ENCODE measurements at places on chromosomes 1 and 21.

- DNase-seq = no peak
Measured at GRCh38 chr1:7576946-7577657, 194.0 kb upstream of the VAMP3 start.

DNA sequence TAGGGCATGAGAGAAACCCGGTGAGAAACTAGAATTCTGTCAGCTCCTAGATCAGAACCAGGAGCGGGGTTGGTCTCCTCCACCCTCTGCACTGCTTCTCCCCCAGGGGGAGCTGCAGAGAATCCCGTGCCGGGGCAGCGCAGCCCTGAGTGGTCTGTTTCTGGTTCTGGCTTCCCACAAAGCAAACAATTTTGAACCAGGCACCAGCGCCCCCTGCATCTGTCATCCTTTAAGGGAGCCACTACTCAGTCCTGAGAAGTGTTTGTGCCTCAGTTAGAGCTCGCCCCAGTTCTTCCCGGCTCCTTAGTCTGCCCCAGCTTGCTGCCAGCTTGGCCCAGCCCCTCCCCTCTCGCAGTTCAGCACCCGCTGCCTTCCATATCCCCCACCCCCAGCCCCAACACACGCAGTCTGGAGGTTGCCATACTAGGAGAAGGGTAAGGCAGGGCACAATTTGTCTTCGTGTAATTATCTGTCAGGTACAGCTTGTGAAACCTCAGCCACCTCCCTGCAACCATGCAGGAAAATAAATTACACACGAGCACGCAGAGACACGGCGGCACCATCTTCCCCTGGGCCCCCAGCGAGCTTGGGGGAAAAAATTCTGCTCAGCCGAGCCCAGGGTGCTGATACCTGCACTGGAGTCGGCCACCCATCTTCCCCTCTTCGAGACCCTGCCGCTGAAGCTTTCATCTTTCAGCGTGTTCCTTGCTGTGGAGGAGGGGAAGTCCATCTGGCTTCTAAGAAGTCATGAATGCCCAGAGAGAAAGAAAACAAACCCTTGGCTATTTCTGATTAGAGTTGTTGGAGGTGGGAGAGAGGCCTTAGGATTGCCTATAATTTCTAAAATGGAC, 62.6 kb upstream of the CD1D start:
- DNase-seq = peak; percentile 50

- no peak for DNase-seq
Measured at GRCh38 chr1:172394141-172394751, 26.2 kb upstream of the C1orf105 start.

DNA sequence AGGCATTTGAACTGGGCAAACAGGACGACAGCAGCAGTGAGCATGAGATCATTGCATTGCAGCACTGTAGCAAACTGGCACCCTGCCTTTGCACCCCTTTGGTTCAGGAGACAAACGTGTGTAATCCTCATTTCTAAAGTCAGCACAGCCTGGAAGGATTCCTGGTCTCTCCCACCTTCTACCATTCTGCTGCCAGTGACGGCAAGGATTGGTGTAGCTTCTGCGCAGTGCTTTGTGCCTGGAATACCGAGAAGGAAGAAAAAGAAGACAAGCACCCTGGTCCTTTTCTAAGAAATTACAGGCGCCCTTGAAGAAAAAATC, 805.3 kb downstream of the USP25 start:
- peak; percentile 87 for DNase-seq

DNA sequence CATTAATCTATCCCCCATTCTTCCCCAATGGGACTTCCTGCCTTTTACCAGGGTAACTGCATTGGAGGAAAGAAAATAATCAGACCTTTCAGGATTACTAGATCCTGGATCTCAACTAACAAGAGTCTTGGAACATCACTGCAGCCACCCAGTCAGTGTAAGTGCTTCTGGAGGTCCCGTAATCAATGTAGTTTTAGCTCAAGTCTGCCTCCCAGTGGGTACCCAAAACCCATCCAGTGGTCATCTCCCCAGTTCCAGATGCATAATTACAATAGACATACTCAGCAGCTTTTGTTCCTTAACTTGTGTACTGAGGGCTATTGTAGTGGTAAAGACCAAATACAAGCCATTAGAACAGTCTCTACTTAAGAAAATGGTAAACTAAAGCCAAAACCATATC, 319.1 kb downstream of the GPATCH2 start:
- DNase-seq = no peak

DNA sequence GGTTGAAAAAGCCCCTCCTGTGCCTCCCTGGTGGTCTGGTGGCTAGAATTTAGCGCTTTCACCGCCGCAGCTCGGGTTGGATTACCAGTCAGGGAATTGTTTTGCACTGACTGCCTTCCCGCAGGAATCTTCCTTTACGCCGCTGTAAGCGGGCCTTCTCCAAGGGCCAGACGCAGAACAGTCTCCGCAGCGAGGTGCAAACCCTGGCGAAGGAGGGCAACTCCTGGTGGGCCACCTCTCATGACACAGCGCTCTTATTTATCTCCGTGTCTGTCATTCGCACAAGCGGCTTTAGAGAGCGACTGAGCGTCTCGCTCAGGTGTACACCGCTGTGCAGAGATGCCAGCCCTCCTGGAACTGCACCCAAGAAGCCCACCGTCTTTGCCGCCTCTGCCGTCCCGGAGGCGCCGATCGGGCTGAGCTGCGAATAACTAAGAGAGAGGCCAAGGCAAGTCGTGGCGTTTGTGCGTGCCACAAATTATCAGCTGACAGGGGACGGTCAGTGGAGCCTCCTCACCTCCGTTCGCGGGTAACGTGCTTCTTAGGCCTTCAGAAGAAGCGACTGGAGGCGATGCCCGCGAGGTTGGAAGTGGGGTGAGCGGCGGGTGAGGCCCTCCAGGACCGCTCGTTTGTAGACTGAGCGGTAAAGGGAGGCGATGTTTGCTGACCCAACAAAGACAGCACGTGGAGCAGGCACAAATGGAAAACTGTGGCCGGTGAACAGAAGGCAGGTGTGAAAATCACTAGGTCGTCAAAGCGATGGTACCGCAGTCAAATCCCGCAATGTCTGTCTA, 93.5 kb downstream of the PRKAB2 start:
- DNase-seq = no peak

- peak; percentile 85 for DNase-seq
Measured at GRCh38 chr1:180586671-180587155, 27.9 kb downstream of the OVAAL start.

DNA sequence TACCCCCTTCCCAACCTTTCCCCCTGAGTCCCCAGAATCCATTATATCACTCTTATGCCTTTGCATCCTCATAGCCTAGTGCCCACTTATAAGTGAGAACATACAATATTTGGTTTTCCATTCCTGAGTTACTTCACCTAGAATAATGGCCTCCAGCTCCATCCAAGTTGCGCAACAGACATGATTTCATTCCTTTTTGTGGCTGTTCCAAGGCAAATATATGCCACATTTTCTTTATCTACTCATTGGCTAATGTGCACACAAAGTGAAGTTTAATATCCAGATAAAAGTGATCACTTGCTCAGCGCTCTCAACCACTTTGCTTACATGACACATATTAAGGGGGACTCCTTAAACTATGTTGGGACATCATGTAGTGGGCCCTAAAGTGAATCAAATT, 72.4 kb upstream of the TIAM1 start:
- DNase-seq = no peak

DNA sequence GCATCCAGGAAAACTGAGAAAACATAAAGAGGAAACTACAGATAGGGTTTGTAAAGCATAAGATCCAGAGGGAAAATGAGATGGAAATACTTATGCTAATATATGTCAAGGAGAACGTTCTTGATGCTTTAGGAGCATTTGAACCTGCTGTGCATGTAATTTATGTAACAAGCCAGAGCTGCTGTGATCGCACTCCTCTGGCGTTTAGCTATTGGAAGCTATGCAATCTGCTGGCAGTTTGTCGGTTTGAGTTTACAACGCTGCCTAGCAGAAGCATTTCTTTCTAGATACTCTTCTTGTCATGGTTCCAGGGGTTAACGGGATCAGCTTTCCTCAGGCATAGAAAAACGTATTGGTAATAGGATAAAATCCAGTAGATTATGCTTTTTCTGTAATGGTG, 182.7 kb downstream of the KCNH1 start:
- no peak for DNase-seq

GRCh38 chr1:221708076-221708571, 33.8 kb downstream of the DUSP10 start:
- DNase-seq = no peak

DNA sequence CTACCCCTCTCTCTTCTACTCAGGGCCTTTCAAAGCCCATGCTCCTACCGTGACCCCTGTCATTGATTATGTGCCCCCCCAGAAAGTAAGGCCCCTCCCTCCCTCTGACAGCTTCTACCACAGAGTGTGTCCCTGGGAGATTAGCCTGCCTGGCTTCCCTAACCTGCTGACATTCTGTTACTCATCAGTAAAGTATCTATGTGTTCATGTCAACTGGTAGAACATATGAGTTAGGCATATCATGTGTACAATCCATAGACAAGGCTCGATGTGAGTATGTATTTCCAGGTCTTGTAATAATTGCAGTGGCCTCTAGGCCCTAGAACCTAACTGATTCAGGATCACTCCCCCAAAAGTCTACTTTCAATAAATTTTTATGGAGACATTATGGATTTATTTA, 120.0 kb downstream of the GIPC2 start:
- DNase-seq = no peak

GRCh38 chr1:117818456-117818855, 111.0 kb downstream of the GDAP2 start:
- DNase-seq = peak; percentile 58

GRCh38 chr1:112390775-112391602, 5.0 kb upstream of the CTTNBP2NL start:
- DNase-seq = peak; percentile 87

DNA sequence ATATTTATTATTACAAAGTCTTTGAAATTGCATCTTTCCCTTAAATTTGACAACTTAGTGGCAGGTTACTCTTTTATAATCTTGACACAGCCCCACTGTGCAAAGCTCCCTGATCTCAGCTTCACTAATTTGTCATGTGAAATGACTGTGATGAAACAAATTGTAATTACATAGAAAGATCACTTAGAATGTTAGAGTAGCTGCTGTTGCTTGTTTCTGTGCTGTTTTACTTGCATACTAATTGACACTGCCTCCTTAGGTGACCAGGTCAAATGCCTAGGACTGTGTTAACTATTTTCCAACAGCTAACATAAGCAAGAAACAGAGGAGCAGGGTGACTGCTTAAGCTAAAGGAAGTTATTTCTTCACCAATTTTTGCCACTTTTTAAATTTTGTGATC, 211.3 kb downstream of the ZNF326 start:
- no peak for DNase-seq

- DNase-seq = peak; percentile 77
Measured at GRCh38 chr1:16155537-16156410, at the start of gene EPHA2. TSS of gene EPHA2 (minus strand) at chr1:16156069. CDS start at chr1:16155932, 137 bp downstream.

- DNase-seq = no peak
Measured at GRCh38 chr1:55120538-55120937, 81.2 kb downstream of the PCSK9 start.

DNA sequence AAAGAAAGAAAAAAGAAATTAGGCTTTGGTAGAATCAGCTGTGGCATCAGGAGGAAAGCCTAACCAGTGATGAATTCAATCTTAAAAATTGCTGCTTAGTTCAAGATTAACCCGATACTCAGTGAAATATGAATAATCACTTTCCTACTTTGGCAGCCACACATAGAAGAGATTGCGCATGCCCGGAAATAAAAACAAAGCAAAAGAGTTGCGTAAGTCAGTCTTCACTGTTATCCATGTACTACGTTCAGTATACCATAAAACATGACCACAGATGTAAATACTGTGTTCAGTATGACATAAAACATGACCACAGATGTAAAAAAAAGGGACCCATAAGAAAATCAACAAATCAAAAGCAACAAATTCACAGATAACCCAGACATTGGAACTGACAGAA, 19.2 kb downstream of the CD1D start:
- no peak for DNase-seq

DNA sequence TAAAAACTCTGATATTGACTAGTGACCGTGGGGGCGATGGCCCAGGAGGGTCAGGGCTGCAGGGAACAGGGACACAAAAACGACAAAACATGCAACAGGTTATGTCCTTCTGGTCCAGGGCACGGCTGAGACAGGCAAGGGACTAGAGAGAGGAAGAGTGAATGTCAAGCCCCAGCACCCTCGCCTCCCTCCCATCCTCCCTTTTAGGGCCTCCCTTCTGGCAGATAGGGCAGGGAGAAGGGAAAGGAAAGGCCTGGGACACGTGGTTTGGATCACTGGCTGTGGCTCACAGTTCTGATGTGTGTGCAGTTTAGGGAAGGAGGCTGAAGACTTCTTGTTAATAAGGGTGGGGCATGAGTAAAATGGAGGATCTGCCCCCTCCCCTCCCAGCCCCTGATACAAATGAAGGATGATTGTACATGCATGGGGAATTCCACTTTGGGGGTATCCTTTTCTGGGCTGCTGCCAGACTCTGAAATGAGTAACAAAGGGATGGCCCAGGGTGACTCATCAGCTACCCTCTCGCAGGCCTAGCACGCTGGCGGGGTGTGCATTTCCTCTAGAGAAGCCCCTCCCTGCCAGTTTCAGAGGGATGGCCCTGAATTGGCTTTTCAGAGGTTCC, 14.2 kb downstream of the CAPN2 start:
- DNase-seq = peak; percentile 91

DNA sequence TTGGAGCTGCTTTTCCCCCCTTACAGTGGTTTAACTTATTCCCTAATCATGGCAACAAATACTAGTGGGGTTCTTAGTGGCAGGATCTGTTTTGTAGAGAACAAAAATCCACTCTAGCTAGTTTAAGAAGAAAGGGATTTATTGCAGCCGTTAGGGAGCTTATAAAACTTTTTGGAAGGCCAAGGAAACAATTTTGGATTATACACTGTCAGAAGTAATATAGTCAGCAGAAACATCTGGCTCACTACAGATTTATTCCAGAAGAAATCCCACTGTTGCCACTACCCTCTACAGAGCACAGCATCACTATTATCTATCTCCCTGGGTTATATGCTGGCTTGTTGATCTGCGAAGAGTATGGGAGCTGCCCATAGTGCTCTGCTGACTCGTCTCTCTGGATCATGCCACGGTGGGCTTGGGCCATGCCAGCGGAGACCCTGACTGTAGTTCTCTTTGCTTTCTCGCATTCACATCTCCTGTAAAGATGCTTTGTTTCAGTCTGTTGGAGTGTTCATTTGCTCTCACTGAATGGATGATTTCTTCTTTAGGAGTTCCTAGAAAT, 107.5 kb downstream of the ODF2L start:
- no peak for DNase-seq

GRCh38 chr1:77956464-77956863, 22.4 kb downstream of the FUBP1 start:
- DNase-seq = no peak
